ENCODE measurements at places on chromosomes 13 and 19.

GRCh38 chr13:106373989-106374572 is 161.4 kb downstream of the EFNB2 start:
- DNase-seq: no peak

DNA sequence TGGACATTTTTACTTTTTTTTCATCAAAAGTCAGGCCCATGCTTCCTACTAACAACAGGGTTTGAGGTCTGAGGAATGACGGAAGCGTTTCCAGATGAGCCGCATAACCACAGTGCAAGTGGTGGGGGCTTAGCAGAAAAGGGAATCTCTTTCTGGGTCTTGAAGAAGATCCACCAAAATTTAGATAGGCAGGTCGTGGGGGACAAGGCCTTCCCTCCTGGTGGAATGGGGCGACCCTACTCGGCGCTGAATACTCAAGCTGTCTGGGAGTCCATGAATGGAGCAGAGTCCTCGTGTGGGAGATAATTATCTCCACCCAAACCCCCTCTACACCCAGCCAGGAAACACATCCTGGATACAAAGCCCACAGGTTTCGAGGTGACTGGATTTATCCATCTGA is 36.9 kb downstream of the CARS2 start:
- no peak for DNase-seq

- no peak for DNase-seq
Measured at GRCh38 chr13:40126306-40127085, 471.0 kb downstream of the COG6 start.

DNA sequence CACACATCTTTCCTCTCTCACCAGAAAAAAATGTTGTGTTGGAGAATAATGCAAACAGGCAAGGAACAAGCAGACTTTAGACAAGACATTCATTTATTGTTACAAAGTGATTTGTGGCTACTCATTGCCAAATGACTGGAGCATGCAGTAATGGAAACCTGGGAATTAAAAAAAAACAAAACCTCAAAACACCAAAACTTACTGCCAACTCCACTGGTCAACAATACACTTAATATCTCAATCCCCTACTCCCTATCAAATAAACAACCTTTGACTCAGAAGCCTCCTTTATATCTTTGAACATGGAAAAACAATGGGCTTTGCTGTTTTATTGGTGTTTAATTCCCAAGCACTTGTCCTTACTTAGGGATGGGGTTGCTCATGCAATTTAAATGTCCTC is 112.8 kb downstream of the POSTN start:
- DNase-seq: no peak

DNA sequence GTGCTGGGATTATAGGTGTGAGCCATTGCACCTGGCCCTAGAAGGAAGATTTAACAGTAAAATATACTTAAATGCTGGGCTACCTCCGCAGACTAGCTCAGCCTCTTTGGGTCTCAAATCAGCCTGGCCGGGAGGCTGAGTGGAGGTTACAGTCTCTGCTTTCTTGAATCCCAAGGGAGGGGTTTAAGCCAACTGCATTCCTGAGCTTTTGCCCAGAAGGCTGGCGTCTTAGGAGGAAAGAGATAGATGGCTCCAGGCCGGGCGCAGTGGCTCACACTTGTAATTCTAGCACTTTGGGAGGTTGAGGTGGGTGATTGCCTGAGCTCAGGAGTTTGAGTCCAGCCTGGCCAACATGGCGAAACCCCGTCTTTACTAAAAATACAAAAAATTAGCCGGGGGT is 623 bp upstream of the C5AR1 start:
- no peak for DNase-seq

- DNase-seq: peak; percentile 90
Measured at GRCh38 chr13:113816946-113817859, 46.7 kb downstream of the GAS6 start.

Measured in stimulated activated CD4-positive, alpha-beta T cell treated with anti-CD3 and anti-CD28 coated beads, Interleukin-2, amount 100 ng/mL, for 24 hours (primary cell).